ENCODE measurements at places on chromosomes 13 and 19.

DNA sequence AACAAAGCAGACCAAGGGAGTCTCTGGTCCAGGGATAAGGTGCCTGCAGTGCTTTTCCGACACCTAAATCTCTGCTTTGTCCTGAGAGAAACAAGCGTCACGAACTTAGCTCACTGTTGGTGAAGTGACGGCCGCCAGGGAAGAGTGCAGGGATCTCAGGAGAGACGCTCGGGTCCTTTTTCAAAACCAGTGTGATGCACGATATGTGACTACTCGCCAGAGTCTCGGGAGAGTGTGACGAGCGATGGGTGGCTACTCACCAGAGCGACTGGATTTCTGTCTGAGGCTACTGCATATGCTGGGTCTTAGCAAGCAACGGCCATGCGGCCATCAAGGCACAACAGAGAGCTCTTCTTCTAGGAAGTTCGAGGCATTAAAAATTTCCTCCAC is 16.5 kb upstream of the CFAP97D2 start:
- DNase-seq = no peak

DNA sequence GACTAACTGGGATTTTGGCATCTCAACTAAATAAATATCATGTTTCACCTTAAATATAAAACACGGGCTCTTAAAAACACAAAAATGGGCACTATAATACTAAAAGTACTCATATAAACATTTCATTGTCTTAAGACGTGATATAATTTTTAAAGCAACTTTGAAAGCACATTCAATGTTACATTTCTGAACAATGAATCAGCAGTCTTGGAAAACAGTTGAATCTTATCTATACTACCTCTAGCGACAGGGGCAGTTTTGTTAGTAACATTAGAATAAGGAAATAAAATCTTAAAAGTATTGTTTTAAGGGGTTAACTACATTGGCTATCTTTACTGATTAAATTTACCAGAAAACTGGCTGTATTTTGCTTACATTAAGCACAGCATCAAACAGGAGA is 156.9 kb downstream of the UGGT2 start:
- DNase-seq = no peak

GRCh38 chr19:52603558-52604207 is 33.6 kb downstream of the ZNF701 start:
- no peak for DNase-seq

GRCh38 chr13:26219726-26220125 is 2.4 kb downstream of the RNF6 start:
- no peak for DNase-seq

DNA sequence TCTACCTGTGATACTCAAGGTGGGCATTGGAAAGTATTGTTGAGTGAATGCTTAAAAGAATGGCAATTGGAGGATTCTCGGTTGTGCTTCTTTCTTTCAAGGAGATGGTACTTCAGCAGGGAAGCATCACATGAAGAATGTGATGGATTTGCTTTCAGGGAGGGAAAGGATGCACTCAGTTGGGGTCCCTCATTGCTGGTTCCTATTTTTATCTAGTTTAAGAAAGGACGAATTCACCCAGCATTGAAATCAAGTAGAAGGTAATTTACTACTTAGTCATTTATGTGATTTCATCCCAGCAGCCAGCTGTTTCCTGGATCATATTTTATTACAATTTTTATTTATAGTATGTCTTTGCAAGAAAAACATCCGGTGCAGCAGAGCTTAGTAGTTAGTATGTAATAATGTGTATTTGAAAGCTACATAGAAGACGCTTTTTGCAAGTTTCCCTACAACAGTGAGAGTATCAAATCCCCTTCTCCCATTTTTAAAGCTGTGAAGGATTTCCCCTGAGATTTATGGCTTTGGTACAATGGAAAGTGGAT is 417.9 kb downstream of the GPC5 start:
- no peak for DNase-seq

DNA sequence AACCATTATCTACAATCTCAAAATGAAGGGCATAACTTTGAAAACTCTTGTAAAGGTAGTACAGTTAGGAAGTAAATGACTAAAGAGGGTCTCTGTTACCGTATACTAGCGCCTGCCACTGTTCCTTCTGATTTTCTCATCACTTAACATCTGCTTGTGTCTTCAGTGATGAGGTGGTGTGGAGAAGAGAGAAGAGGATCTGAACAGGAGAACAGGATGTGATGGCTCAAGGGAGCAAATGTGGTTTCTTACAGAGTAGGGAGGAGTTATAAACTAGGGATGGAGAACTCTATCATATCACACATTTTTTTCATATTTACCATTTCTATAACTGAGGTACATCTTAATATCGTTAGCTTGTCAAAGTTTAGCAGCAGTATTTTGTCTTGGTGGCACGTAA is 1.1 kb downstream of the KCTD4 start:
- no peak for DNase-seq

- DNase-seq = no peak
Measured at GRCh38 chr13:39283072-39283471, 244.8 kb downstream of the NHLRC3 start.

- no peak for DNase-seq
Measured at GRCh38 chr13:103961784-103962183, 895.6 kb upstream of the SLC10A2 start.

- no peak for DNase-seq
Measured at GRCh38 chr13:76053181-76053580, 417.1 kb downstream of the LMO7 start.

DNA sequence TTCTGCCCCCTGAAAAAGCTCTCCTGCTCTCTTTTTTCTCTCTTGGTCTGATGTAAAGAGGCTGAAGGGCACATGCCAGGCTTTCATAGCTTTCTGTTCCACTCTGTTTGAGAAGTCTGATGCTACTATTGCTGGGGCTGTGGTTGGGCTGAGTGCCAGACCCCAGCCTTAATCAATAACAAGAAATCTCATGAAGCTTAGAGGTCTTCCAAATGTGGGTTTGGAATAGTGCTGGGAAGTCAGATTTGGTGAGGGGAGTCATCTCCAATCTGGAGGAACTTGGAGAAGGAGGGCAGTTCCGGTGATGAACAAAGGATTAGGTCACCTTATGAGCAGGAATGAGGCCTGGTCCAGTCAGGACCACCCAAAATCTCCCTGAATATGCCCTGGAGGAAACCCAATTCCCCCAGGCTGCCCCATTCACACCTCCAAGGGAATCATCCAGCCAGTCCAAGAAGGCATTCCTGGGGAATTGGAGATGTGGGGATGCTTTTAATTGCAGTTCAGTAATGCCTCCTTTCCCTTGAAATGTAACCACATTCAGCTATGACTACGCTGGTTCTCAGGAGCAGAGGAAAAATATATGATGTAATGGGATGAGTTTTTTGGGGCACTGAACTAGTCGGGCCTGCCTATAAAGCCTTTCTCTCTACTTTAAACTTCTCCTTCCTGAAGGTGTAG is 102.0 kb downstream of the STARD13 start:
- DNase-seq = no peak

- DNase-seq = no peak
Measured at GRCh38 chr13:40578055-40578454, 88.4 kb downstream of the FOXO1 start.

- DNase-seq = no peak
Measured at GRCh38 chr13:107767119-107767518, 448.2 kb downstream of the LIG4 start.

- no peak for DNase-seq
Measured at GRCh38 chr19:29139227-29139626, 73.7 kb downstream of the UQCRFS1 start.

- DNase-seq = no peak
Measured at GRCh38 chr13:44421853-44422525, 48.4 kb downstream of the SERP2 start.

DNA sequence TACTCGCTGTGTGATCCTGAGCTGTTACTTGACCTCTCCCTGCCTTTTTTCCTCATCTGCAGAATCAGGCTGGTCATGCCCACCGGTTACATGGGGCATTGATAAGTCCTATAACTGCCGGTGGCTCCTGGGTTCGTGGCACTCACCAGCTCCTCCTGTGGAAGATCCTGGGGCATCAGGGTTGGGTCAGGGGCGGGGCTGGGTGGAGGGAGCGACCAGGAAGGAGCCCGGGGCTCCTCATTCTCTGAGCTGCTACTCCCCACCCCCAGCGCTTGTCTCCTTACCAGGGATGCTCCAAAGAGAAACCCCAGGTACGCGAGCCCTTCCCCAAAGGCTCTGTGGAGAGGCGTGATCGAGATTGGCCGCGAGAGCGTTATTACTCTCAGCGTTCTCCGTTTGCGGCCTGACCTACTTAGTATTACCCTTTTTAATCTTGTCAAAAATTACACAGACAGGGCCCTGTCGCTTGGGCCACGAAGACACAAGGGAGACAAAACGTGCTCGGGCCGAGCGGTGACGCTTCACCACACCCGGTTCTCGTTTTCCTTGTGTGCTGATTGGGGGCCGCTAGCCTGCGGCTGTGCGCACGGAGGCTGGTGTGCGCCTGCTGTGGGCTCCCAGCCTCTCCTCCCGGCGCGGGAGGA is 10.7 kb downstream of the HDGFL2 start:
- DNase-seq = no peak

DNA sequence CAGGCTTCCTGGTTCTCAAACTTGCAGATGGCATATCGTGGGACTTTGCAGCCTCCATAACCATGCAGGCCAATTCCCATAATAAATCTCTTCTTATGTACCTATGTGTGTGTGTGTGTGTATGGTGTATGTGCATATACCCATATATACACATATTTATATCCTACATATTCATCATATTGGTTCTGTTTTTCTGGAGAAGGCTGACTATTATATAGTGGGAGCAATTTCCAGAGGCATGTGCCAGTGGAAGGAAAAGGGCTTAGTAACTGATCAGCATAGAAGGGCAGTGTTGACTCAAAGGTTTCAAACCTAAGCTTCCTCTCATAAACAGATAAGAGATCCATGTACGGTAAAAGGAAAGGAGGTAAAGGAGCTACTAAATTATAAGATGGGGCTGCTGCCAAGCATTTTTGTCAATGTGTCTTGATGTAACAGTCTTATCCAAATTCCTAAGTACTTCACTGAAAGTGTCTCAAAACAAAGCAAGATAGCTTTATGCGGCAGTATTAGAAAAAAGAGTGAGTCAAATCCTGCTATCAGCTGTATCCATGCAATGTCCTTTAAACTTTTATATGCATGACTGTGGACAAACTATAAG is 432.1 kb downstream of the TBC1D4 start:
- DNase-seq = no peak

DNA sequence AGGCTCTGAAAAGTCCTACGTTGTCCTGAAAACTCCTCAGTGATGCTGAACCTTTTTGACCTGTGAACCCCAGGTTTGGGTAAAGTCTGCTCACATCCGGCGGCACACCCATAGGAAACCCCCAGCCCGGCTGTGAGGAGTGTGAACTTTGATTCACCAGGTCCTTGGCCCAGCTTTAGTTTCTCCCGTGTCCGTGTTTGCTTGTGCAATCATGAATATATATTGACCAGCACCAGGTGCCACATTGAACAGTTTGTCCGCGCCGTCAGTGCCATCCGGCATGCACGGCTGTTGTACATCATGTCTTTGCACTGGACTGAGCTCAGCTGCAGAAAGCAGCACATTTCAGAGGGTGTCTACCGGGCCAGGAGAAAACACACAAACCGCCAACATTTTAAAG is 45.3 kb downstream of the NFIC start:
- peak; percentile 75 for DNase-seq

DNA sequence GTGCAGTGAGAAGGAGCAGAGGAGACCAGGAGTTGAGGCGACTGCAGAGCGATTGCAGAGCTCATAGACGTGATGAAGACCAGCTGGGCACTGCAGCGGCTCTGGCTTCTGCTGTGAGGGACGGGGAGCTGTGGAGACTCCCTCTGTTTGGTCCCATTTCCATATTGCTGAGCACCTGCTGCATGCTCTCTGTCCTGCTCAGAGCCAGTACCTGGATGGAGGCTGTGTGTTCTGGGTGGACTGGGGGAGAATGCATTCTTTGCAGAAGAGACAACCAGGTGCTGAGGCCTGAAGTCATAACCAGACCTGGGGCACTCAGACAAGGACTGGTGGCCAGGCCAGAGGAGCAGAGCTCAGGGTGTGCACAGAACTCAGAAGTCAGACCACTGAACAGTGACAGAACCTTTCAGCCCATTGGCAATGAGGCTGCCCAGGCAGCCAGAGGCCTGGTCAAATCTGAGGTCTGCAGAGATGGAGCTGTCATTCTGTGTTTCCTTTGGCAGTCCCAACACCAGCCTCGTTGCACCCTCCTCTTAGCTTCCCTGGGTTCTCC is 1.3 kb upstream of the A1BG start:
- DNase-seq = no peak

- DNase-seq = no peak
Measured at GRCh38 chr13:32116210-32116609, 84.6 kb downstream of the FRY start.

DNA sequence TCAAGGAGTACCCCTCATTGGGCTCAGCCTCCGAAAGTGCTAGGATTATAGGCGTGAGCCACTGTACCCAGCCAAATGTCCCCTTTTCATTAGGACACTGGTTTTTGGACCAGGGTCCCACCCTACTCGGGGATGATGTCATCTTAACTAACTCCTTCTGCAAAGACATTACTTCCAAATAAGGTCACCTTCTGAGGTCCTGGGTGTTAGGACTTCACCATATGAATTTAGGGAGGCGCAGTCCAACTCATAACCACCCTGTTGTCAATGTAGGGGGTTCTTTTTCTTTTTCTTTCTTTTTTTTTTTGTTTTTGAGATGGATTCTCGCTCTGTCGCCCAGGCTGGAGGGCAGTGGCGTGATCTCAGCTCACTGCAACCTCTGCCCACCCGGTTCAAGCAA is 32.7 kb upstream of the NFIC start:
- no peak for DNase-seq

DNA sequence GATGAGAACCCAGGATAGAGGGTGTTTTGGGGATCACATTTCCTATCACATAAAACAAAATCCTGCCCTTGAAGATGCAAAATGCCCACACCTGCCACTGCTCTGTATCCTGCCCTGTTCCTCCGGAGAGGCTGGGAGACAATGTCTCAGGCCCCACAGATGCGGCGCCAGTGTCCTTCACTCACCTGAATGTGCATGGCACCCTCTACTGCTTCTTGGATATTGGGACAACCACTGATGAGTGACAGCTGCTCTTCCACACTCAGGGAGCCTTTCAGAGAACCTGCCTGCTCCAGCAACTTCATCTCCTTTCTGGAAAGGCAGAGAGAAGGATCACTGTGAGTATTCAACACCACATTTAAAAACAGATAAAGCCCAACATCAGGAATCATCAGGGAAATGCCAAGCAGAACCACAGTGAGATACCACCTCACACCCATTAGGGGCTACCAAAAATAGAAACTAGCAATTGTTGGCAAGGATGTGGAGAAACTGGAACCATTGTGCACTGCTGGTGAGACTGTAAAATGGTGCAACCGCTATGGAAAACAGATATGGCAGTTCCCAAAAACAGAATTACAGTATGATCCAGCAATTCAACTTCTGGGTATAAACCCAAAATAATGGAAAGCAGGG is 36.4 kb downstream of the CRYL1 start:
- DNase-seq = no peak

Measured in psoas muscle (tissue), 8 donors.